ENCODE measurements at places on chromosomes 12 and 14. TPM values are rescaled to one million over a fixed set of nuclear protein-coding genes. Genes with fewer than 3 reads are reported as not detected.

GRCh38 chr12:80766210-80766609 is 49.5 kb downstream of the MYF5 start:
- no peaks in the 10 kb centered on the region for H3K4me1 ChIP-seq
- no peaks in the 10 kb centered on the region for H3K27me3 ChIP-seq
- H3K27ac ChIP-seq, result no peak overlapping the region

The KRT6C gene
- polyA plus RNA-seq, result not detected

The RPAP3 gene
- 34.8 TPM for polyA plus RNA-seq

GRCh38 chr14:51176839-51177238 is 63.2 kb upstream of the TMX1 start:
- no peaks in the 10 kb centered on the region for H3K4me1 ChIP-seq
- no peaks in the 10 kb centered on the region for H3K27me3 ChIP-seq
- DNase-seq, result no peak
- no peak overlapping the region for H3K27ac ChIP-seq
- H3K36me3 ChIP-seq, result no peaks in the 10 kb centered on the region

DNA sequence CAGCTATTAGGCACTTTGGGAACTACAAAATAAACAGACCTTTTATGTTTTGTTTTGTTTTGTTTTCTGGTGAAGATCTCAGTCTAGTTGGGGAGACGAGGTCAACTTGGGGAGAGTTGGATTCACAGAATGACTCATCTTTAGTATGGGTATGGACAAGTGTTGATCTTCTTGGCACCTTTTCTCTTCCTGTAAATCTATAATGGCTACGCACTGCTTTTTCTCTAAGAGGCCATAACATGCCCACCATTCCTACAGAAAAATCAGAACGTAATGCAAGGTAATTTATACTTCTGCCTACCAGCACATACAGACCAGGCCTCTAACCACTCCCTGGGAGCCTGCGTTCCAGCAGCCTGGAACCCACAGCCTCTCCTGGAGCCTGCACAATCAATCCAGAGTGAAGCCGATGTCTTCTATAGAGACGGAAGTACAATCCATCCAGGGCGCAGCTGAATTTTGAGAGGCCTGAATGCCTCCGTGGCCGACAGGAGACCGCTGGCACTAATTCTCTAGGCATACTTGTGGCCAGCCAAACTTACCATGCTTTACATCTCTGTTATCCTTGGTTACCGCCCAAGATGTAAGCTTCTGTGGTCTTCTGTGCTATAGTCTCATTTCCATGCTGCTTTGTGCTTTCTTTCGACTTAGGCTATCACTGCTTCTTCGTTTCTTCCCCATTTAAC is 717 bp downstream of the PPHLN1 start:
- H3K36me3 ChIP-seq, result no peaks in the 10 kb centered on the region
- DNase-seq, result no peak
- no peaks in the 10 kb centered on the region for H3K27me3 ChIP-seq
- H3K4me1 ChIP-seq, result peaks cover 42% of the 10 kb centered on the region
- peak overlapping the region; percentile 75 for H3K27ac ChIP-seq

The KIF26A gene
- polyA plus RNA-seq, result 16.8 TPM

DNA sequence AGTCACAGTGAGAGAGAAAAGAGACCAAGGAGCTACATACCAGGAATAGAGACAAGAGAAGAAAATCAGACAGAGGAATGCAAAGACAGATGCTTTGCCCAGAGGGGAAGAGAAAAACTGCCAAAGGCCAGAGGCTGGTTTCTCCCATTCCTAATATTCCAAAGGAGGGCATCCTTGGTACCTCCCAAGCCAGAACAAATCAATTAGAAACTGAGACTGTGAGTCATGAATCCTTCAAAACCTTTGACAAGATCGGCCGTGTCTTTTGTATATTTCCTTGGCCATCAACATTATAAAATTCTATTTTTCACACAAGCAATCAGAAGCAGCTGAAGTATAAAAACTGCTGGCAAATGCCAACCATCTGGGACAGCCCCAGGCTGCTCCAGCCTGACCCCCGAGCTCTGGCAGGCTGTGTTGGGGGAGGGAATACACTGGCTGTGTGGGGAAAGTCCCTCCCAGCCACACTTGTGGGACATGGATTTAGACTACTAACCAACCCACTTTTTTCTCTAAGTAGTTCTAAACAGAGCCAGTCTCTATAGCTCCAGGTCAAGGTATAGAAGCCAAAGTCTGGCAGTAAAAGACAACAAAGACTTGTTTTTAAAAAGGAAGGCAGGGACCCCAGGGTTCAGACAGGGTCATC is 13.7 kb downstream of the POMT2 start:
- no peaks in the 10 kb centered on the region for H3K27me3 ChIP-seq
- H3K4me3 ChIP-seq, result no peak overlapping the region
- H3K4me1 ChIP-seq, result peaks cover 38% of the 10 kb centered on the region
- no peak for DNase-seq

The NID2 gene
- 253 TPM for polyA plus RNA-seq

DNA sequence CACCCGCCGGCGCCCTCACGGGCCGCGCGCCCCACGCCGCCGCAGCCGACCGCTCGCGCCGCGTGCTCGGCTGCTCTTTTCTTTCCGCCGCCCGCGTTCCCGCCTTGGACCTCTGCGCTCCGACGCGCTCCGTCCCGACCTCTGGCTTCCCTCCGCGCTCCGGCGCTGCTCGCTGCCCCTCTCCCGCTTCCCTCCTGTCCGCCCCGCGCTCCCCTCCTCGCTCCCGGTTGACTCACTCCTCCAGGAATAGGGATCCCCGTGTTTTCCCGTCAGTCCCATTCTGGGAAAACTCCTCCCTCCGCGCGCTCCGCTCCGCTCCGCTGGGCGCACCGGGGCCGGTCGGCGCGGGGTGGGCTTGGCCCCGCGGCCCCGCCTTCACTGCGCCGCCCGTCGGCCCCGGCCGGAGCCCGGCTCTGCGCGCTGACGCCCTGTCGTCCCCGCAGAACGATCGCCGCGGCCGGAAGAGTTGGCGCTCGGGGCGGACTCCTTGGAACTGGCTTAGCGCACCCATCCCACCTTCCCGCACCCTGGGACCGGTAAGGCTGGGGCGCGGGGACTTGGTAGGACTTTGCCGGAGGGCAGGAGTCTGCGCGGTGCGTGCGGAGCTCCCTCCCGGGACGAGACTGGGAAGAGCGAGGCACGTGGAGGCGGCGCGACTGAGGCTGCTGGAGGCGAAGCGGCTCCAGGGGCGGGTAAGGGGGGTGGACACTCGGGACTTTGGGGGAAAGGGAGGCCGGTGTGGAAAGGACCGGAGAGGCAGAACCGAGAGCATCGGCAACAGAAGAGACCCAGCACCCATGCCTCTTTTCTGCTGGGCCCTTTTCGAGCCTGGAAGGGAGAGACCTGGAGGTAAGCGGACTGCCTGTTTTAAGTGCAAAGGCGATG is 550 bp downstream of the TEAD4 start:
- H3K4me3 ChIP-seq, result peak overlapping the region; percentile 42
- peaks cover 3% of the 10 kb centered on the region for H3K4me1 ChIP-seq
- H3K27ac ChIP-seq, result peak overlapping the region; percentile 84
- DNase-seq, result no peak

- no peak for DNase-seq
- H3K4me3 ChIP-seq, result no peak overlapping the region
- peaks cover 38% of the 10 kb centered on the region for H3K4me1 ChIP-seq
- no peak overlapping the region for H3K27ac ChIP-seq
Measured at GRCh38 chr12:71871116-71871515, 31.6 kb downstream of the TBC1D15 start.

The SERPINA3 gene
- polyA plus RNA-seq, result 1.1 TPM

GRCh38 chr12:122790393-122791075 is 16.2 kb downstream of the CCDC62 start:
- no peaks in the 10 kb centered on the region for H3K36me3 ChIP-seq
- no peaks in the 10 kb centered on the region for H3K27me3 ChIP-seq
- H3K4me1 ChIP-seq, result no peaks in the 10 kb centered on the region
- no peak for DNase-seq

DNA sequence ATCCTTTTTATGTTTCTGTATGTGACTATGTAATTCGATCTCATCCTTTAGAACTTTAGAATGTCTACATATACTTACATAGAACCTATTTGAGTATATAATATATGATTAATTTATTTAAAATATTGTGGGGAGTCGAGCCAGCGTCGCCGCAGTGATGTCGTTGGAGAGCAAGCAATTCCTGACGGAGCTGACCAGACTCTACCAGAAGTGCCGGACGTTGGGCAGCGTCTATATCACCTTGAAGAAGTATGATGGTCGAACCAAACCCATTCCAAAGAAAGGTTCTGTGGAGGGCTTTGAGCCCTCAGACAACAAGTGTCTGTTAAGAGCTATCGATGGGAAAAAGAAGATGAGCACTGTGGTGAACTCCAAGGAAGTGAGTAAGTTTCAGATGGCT is 6.4 kb upstream of the CD27 start:
- DNase-seq, result no peak
- H3K36me3 ChIP-seq, result no peaks in the 10 kb centered on the region
- H3K27me3 ChIP-seq, result no peaks in the 10 kb centered on the region

The PLEKHA5 gene
- 41.3 TPM for polyA plus RNA-seq

The CTSG gene
- polyA plus RNA-seq, result 1.2 TPM

DNA sequence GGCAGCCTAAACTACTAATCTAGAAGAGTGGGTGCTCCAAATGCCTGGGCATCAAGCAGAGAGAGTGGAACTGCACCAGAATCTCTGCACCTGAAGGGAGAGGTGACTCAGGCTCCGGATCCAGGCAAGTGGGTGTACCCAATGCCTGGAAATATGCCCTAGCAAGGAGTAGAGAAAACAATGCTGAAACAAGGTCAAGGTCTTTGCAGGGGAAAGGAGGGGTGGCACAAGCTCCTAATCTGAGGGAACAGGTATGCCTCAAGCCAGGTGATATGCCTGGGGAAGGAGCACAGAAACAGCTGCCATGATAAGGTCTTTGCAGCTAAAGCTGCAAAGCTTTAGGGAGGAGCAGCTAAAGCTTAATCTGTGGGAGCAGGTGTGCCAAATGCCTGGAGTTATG is 136.0 kb upstream of the KITLG start:
- H3K27ac ChIP-seq, result no peak overlapping the region
- H3K27me3 ChIP-seq, result no peaks in the 10 kb centered on the region
- no peak for DNase-seq
- no peak overlapping the region for H3K4me3 ChIP-seq
- H3K4me1 ChIP-seq, result no peaks in the 10 kb centered on the region
- no peaks in the 10 kb centered on the region for H3K36me3 ChIP-seq

The GLT8D2 gene
- polyA plus RNA-seq, result 34.6 TPM

The RAB15 gene
- polyA plus RNA-seq, result 30.3 TPM

The SERPINA9 gene
- not detected for polyA plus RNA-seq

- DNase-seq, result no peak
Measured at GRCh38 chr12:104652910-104653309, 196.2 kb downstream of the CHST11 start.

- H3K4me3 ChIP-seq, result no peak overlapping the region
- no peak overlapping the region for H3K27ac ChIP-seq
- H3K27me3 ChIP-seq, result no peaks in the 10 kb centered on the region
Measured at GRCh38 chr12:64737539-64737938, 21.7 kb downstream of the GNS start.

- H3K27me3 ChIP-seq, result no peaks in the 10 kb centered on the region
- H3K4me1 ChIP-seq, result no peaks in the 10 kb centered on the region
- H3K27ac ChIP-seq, result no peak overlapping the region
- no peak overlapping the region for H3K4me3 ChIP-seq
- H3K36me3 ChIP-seq, result no peaks in the 10 kb centered on the region
Measured at GRCh38 chr14:53871951-53872350, 84.7 kb downstream of the BMP4 start.

DNA sequence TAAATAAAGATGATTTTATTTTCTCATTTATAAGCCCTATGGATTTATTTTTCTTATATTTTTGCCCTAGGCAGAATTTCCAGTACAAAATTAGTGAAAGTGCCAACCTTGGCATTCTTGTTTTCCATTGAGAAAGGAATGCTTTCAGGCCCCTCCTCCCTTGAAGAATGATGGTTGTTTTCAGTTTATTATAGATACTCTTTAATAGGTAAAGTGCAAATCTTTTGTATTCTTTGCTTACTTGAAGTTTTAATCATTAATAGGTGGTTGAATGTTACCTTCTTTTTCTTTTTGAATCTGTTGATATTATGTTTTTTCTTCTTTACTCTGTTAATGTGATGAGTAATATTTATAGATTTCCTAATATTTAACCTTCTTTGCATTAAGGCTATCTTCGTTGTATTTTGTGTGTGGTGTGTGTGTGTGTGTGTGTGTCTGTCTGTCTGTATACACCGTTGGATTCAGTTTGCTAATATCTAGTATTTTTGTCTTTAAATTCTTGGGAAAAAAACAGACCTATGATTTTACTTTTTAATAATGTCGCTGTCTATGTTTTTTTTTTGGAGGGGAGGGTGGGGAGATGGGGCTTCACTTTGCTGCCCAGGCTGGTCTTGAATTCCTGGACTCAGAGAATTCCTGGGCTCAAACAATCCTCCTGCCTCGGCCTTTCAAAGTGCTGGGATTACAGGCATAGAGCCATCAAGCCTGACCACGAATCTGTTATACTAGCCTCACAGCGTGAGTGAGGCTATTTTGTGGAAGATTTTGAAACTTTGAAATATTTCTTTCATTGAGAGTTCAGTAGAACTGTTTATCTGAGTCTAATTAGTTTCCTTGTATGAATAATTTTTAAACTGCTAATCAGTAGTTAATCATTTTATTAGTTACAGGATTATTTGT is 13.5 kb downstream of the SRGAP1 start:
- no peaks in the 10 kb centered on the region for H3K27me3 ChIP-seq
- no peak for DNase-seq
- no peak overlapping the region for H3K27ac ChIP-seq
- H3K36me3 ChIP-seq, result no peaks in the 10 kb centered on the region

The KLRC4 gene
- polyA plus RNA-seq, result 0.32 TPM

DNA sequence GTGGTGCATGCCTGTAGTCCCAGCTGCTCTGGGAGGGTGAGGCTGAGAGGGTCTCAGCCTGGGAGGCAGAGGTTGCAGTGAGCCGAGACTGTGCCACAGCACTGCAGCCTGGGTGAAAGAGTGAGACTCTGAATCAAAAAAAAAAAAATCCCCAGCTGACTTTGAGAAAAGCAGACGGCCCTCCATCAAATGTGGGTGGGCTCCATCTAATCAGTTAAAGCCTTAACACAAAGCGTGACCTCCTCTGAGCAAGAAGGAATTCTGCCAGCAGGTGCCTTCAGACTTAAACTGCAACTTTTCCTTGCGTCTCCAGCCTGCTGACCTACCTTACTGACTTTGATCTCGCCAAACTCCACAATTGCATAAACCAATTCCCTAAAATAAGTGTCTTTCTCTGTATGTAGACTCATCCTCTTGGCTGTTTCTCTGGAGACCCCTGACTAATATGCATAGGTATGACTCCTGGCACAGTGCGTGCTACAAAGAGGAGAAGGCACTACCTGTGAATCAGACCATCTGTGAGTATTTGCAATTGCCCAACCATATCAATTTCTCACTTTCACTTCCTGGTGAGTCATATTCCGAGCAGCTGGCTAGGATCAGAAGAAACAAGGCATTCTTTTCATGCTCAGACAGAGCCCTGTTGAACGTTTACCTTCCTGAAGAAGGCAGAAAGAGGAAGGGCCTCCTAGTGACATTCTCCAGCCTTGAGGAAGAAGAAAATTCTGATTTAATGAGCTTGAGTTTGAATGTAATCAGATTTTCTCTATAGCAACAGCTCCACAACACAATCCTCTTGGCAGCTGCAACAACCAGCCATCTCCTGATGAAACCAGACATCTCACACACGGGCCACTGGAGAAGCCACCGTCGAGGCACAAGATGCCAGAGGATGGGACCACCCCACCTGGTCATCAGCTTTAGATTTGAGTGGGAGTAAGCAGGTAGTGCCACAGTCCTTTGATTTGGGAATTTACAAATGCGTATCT is 54.3 kb downstream of the CLMN start:
- H3K4me3 ChIP-seq, result no peak overlapping the region
- H3K4me1 ChIP-seq, result peaks cover 4% of the 10 kb centered on the region
- no peak for DNase-seq
- H3K36me3 ChIP-seq, result no peaks in the 10 kb centered on the region
